Activated T-helper 9 cell treated with anti-CD3 and anti-CD28 coated beads, Interleukin-2, amount 50 U/mL, for 16 hours (primary cell): ENCODE measurements at places on chromosomes 11 and 22.

DNA sequence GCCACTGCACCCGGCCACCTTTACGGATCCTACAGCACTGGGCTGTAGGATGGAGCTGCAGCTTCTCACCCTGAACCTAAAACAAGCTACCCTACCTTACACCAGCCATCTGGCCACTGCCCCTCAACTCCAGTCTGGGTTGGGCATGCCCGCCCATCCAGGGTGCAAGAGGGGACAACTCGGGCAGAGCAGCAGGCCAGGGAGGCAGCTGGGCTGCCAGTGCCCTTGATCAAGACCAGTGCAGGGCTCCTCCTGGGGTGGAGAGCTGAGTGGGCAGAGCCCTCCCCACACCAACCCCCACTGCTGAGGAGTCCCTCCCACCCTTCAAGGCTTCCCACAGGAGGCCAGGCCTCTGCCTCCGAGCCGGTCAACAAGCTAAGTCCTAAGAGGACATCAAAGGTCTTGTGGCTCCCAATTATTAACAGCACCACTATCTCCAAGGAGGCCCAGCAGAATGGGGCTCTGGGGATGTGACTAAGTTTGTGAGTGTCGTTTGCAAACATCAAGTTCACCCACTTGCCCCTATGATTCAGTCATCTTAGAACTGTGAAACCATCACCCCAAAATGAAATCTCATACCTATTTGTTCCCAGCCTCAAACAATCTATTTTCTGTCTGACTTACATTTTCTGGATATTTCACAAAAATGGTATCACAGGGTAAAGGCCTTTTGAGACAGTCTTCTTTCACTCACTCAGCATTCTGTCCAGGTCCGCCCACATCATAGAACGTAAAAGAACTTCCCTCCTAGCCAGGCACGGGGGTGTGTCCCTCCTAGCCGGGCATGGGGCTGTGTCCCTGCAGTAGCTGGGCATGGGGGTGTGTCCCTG, 11.0 kb downstream of the GATD1 start:
- DNase-seq, result no peak

- no peak for DNase-seq
Measured at GRCh38 chr11:76700177-76701100, 29.9 kb upstream of the LRRC32 start.

DNA sequence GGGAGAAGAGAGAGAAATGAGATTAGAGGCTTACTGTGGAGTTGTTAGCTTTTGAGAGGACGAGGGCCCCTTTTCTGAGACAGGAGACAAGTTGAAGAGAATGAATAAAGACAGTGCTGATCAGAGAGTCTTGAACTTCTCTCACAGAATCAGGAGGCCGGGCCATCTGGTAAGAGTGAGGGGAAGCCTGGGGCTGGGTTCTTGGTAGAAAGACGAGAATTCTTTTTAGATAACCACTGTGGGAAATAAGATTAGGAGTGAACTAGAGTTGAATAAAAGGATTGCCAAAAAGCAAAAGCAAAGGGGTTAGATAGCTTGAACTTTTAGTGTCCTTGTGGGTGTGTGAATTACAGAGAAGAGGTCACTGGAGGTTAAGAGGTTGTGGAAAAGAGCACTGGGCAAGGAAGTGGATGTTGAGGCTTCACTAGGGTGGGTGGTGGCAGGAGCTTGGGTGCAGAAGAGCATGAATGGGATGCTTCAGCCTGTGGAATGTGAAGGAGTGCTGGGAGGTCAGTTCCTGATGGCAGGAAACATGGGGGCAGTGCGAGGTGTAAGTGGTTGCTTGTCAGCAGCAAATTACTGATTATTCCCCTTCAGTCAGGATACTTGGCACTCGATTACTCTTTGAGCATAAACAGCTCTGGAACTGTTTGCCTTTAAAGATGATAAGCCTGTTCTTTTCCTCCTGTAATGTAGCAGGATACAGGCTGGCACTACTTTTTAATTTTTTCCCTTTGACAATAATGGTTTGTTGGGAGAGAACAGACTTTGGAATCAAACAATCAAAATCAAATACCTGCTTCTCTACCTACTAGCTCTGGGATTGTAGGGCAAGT, 98.3 kb downstream of the ARHGAP42 start:
- no peak for DNase-seq

DNA sequence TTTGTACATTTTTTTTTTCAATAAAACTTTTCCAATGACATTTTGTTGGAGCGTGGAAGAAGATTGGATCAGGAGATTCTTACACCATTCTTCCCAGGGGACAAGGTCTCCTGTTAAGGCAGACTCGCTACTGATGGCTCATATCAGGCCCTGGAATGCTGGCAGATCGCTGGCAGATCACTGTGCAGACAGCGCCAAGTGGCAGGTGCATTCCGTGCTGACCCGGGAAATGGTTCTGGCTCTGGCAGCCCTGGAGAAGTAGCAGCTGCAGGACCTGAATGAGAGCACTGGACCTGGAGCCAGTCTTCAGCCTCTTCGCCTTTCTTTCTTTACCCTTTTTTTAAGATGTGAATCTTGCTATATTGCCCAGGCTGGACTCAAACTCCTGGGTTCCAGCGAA, 10.7 kb downstream of the SERPINH1 start:
- no peak for DNase-seq

DNA sequence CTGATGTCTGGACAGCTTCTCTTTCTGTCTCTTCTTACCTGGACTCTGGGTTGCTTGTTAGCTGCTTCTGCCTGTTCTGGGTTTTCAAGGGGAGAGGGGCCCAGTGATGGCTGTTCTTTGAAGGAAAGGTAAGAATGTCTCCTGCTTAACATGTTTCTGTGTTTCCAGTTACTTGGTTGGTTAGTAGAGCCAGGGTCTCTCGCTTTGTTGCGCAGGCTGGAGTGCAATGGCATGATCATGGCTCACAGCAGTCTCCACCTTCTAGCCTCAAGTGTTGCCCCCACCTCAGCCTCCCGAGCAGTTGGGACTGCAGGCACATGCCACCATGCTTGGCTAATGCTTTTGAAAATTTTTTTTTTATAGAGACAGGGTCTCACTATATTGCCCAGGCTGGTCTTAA, 126.6 kb downstream of the BCR start:
- no peak for DNase-seq

GRCh38 chr11:32333320-32333991, 101.9 kb downstream of the WT1 start:
- DNase-seq, result no peak

DNA sequence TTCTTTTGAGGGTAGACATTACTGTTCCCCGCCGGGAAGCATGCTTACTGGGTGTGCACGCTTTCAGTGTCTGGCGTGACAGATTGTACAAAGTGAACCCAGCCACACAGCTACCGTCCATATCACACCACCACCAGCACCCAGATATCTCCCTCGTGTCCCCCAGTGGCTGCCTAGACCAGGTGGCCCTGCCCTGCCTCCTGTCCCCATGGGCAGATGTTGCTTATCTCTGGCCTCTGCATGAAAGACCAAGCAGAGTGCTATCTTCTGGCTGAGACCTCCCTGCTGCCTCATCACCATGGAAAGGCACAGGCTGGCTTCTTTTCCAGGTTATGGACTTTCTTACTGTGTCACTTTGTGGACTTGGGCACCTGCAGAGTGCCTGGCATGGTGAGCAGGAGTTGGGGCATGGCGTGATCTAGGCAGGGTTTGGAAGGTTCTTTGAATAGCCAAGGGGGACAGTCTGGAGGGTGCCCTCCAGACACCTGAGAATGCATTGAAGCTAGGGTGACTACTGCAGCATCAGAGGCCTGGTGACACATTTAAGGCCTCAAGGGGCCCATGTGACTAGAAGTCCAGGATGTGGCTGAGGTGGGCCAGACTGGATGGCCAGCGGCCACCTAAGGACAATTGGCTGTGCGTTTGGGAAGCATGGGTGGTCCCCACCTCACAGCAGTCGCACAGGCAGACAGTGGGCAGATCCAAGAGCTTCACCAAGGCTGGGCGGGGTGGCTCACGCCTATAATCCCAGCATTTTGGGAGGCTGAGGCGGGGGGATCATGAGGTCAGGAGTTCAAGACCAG, 4.7 kb downstream of the TANGO2 start:
- DNase-seq, result no peak

GRCh38 chr11:96082936-96083335, 159.0 kb upstream of the MTMR2 start:
- no peak for DNase-seq

DNA sequence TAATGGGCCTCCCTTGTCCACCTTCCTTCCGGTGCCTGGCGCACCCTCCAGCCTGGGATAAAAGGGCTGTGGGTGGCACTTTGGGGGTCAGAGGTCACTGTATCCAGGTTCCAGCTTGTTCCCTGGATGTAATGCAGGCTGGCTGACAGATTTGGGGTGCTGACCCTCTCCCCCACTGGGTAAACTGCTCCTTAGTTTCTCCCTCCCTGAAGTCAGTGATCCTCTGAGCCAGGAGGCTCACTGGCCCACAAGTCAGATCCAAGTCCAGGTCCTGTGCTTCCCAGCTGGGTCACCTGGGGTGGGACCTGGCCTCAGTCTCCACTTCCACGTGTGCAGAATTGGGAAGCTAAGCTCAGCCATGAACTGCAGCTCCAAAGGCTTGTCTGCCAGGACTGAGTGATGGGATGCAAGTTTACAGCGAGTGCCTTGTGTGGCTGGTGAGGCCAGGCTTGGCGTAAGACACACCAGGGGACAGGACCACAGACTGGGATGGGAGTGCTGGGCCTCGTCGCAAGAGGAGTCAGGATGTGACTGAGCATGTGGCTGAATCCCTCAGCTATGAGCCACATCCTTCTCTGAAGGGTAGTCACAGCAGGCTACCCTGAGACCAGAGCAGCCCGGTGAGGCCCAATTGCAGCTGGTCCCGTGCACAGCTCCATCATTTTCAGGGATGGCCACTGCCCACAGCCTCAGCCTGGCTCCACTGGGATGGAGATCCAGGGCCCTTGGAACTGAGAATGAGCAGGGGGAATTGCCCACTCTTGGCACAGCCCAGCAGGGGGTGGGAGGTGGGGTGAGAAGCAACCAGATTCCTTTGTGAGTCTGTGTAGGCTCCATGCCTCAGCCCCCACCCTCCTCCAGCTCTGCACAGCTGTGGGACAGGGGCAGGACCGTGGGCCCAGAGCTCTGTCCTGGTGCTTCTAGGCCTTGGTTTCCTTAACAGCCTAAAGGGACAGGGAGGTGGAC, 7.2 kb downstream of the SHISA8 start:
- DNase-seq, result no peak

DNA sequence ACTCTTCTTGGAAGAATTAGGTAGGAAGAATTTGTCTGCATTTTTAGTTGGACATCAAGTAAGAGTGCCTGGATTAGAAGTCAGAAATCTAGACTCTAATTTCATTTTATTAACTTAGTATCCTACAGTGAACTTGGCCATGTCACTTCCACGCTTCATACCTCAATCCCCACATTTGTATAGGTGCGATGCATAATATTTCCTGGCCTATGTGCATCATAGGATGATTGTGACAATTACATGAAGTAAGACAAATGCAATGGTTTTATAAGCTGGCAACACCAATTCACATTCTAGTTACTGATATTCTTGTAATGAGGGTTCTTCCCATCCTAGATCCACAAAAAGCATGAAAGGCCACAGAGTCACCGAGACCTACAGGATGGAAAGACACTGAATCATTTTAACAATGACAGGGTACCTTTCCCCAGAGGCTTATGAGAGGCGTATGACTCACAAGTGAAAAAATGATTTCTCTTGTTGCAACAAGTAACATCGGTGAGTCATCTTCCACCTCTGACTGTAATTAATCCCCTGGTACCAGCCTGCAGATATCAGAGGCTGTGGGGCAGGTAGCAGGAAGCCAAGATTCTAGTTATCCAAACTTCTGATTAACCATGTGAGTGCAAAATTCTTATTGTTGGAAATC, 56.0 kb upstream of the OR5AK2 start:
- no peak for DNase-seq

GRCh38 chr11:61841636-61842527, 13.8 kb downstream of the FADS2 start:
- DNase-seq, result no peak

- DNase-seq, result no peak
Measured at GRCh38 chr11:120978701-120979100, 45.2 kb upstream of the TBCEL start.

- no peak for DNase-seq
Measured at GRCh38 chr11:102343809-102344208, 3.2 kb upstream of the BIRC2 start.

DNA sequence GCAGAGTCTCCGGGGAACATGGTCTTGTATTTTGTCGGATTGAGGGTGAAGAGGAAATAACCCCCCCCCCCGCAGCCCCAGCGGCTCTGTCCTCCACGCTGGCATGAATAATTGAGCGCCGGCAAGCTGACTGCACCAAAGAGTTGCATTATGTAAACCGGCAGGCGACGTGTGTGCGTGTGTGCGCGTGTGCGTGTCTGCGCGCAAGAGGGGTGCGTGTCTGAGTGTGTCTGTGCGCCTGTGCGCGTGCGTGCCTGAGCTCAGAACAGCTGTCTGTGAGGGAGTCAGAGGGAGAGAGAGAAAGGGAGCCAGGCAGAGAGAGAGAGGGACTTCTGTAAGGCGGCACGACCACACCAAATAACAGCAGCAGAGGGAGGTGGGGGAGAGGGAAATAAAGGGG, 94.4 kb downstream of the SCN3B start:
- DNase-seq, result no peak

- DNase-seq, result no peak
Measured at GRCh38 chr11:75279273-75279672, 38.7 kb downstream of the TPBGL start.

DNA sequence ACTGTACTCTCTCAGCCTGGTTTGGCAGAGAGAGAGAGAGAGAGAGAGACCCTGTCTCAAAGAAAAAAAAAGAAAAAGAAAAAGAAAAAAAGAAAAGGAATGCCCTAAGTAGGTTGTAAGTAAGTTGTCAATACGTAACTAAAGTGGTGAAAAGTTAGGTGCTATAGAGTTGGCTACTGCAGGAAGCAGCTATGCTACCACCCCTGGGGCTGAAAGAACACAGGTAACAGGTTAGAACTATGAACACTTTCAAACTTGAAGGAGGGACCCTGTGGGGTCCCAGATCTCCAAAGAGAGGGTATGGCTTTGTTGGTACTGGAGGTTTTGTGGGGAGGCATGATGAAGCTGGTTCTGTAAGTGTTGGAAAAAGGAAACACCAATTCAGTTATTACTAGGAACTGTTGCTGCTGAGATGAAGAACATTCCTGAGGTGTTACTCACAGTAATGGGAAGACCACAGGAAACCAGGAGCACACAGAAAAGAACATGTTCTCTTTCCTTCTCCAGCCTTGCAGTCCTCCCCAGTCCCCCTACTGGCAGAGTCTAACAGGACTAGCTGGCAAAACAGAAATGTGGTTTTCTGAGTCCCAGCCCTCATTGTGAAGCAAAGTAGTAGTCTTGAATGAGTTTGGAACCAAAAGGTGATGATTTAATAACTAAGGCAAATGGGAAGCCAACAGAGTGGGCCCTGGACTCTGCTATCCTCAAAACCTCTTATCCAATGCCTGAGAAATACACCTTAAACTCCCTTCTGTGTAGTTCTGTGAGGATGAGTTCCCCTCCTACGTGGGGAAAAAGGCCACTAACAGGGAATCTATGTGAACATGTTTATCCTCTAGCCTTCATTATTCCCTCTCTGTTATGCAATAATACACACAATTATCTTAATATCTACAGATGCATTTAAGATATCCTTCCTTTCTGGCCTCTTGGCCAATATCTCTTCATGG, 427.0 kb upstream of the DDI1 start:
- DNase-seq, result no peak

GRCh38 chr11:85769771-85770170, 41.2 kb downstream of the SYTL2 start:
- DNase-seq, result no peak

GRCh38 chr11:75606099-75606498, 44.0 kb downstream of the SERPINH1 start:
- no peak for DNase-seq

GRCh38 chr22:36740716-36741115, 35.2 kb downstream of the IFT27 start:
- DNase-seq, result no peak
